Renal cortical epithelial cell (primary cell): ENCODE measurements at places on chromosomes 1 and 21.

GRCh38 chr1:34867415-34867814, 7.9 kb upstream of the SMIM12 start:
- no peak for DNase-seq

DNA sequence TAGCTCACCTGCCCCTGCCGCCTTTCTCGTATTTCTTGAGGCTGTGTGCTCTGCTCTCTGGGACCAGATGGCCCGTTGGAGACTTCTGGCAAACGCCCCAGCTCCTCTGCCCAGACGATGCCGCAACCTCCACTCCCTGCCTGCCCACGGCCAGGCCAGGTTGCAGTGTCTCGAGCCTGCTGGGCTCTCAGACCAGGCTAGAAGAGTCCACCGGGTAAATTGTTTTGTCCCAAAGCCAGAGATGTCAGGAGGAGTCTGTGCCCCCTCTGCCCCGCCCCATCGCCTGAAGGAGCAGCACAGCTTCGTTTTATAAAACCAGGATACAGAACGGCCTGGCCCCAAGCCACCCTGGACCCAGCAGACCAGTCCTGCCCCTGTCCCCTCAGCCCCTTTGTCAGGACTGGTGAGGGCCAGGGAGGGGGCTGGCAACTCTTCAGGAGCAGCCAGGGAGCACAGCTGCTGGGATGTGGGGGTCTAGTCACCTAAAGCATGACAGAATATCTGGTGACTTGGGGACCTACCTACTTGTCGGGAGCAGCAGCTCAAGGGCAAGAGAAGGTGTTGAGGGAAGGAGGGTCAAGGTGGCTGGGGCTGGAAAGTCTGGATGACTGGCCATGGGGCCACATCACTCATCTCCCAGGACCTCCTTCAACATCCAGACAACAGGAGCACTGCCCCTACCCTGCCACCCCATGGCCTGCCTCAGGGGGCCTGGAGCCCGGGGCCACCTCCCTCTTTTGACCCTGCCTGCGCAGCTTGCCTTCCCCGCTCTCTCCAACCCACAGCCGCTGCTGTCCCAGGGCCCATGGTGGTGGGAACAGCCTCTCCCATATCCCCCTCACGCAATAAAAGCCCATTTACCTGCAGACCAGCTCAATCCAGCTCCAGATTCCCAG, 33.9 kb upstream of the LBR start:
- no peak for DNase-seq

DNA sequence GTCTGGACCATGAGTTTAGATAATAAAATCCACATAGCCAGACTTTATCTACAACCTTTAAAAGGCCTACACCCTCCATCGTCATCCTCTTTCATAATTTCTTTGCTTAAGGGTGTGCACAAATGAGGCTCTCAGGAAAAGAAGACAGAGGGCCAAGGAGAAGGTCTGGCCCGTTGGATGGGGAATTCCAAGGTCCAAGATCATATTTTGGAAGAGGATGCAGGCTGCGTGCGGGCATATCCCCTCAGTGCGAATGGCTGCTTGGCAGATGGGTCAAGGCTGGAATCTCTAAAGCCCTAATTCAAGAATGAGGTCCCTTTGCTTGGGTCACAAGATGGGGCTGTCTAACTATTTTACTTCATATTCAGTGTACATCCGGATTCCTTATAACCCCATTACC, 782.2 kb upstream of the NCAM2 start:
- DNase-seq: no peak

DNA sequence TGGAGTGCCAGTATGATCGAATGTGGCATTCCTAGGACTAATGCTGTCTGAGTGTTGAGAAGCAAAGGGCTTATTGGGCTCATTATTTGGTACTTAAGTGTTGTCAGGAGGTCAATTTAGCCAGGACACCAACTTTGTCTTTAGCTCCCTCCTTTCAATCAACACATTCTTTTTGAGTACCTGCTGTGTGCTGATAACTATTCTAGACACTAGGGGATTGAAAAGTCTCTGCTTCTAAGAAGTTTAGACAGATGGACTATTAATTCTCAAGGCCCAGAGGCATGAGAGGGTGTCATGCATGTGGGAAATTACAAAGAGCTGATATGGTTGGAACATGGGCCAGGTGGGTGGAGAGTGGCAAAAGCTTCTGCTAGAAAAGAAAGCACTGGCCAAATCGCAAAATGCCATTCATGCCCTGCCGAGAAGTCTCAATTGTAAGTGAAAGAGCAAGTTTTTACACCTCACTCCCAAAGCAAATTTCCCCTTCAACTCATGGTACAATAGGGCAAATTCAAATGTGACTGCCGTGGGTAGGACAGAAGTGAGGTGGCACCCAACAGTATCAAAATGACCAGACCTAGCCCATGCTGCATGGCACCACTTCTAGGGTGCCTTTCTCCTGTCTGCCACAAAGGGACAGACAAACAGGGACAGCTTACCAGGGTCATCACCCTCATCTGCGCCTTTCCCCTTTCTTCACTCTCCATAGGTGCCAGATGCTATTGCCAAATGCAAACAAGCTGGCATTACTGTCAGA, 53.6 kb upstream of the LAX1 start:
- no peak for DNase-seq
